Germinal center (tissue), 1 donor: ENCODE measurements at places on chromosomes 6 and 20.
A peak's percentile ranks its signal among the peaks of the same experiment; 100 is the strongest.

DNA sequence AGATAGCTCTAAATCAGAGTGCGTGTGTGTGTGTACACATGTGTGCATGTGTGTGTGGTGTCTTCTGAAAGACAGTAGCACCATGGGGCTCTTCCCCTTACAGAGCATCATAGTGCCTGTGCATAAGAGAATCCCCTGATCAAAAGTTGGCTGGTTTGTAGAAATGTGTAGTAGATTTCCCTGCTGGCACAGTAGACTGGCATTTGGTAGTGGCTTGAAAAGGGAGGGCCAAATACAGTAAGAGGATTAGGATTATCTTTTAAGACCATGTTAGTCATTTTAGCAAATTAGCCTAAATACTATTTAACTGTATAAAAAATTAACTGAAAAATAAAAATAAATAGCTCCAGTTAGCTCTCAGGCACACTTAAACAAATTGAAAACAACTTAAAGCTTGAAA lies 112.6 kb downstream of the B3GAT2 start:
- no peak for DNase-seq

- no peak for DNase-seq
Measured at GRCh38 chr6:99120641-99121040, 172.9 kb upstream of the FBXL4 start.

DNA sequence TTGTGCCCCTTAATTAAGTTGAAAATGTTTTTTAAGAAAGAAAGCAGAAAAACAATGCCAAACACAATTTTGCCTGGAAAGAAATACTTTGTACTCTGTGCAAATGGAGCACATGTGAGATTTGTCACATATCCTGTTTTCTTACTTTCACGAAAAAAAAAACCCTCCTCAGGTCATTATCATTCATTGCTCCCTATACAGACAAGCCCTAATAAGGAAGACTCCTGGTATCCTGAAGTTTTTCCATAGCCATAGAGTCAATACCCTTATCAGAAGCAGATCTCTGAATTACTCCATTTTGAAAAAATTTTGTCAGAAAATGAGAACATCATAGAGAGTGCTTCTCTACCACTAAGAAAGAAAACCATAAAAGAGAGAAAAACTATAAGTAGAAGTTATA lies 14.0 kb upstream of the NT5E start:
- no peak for DNase-seq

GRCh38 chr6:162385980-162386379 lies 341.6 kb downstream of the PRKN start:
- DNase-seq, result no peak

DNA sequence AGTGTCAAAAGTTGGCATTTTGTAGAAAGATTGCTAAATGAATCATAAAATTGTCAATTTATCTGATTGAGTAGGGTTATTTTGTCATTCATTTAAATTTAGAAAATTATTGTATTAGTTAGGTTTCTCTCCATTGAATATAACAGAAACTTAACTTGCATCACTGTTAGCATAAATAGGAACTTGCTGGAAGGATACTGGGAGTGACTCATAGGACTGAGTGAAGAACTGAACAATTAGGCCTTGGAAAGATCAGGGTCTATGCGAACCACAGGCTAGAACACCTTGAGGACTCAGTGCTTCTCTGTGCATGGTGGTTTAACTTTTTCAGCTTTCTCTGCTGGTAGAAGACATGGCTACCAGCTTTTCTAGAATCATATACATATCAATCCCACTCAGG lies 67.7 kb upstream of the IFNGR1 start:
- DNase-seq, result no peak

DNA sequence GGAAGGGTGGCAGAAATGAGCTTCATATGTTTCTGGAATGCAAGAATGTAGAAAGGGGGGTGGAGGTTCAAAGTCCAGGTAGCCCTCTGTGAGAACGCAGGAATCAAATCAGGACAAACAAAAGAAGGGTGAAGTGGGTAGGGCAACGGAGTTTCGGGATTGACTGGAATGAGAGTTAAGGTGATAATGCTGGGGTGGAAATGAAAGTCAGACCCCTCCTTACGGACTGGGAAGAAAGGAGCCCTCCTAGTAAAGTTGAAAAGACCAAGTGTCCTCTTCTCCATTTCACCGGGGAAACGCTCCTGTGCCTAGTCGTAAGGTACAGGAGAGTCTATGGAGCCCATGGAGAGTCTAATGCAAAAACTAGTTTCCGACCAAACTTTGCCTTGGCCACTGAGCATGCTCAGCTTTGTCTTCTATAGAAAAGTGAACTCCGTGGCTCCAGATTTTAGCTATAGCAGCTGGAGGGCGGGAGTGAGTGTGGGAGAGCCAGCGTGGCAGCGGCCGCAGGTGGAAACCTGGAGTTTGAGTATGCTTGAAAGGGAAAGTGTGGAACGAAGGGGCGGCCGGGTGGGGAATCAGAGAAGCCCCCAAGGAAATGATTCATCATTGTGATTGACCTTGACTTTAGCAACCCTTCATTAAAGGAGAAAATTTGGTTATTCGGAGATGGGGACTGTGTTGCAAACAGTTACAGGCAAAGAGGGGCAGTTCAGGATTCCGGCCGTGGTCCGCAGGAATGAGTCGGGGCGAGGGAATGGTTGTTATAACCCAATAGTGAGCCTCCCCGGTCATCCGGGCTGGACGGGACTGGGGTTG lies 1.3 kb upstream of the LRRC1 start:
- peak; percentile 56 for DNase-seq

DNA sequence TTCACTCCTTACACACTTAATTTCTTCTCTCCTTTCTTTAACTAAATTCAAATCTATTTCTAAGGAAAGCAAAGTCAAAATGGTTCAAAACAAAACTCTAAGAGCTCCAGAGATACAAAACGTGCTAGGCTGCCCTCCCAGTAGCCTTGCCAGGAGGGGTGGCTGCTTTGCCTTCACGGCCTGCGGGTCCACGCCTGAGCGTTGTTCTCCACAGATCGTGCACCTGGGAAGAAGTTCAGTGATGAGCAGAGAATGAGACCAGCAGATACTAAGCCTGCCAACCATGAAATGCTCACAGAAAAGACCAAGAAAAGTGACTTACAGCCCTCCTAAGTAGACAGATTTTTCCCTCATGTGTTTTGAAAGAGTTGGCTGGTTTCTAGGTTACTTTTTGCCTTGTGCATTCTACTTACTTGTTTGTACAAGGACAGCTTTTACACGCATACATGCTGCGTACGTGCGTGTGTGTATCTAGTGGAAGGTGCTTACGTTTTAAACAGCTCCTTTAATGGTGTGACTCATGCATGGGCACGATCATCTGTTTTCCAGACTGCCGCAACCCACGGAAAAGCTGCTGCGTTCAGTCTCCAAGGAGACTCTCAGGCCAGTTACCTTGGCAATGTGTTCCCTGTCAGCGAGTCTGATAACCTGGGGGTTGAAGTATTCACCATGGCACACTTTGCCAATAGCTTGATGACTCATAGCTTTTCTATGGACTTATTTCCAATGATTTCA lies 32.4 kb upstream of the PBOV1 start:
- DNase-seq, result no peak

- peak; percentile 63 for DNase-seq
Measured at GRCh38 chr6:143427109-143427817, 23.2 kb downstream of the ADAT2 start.

DNA sequence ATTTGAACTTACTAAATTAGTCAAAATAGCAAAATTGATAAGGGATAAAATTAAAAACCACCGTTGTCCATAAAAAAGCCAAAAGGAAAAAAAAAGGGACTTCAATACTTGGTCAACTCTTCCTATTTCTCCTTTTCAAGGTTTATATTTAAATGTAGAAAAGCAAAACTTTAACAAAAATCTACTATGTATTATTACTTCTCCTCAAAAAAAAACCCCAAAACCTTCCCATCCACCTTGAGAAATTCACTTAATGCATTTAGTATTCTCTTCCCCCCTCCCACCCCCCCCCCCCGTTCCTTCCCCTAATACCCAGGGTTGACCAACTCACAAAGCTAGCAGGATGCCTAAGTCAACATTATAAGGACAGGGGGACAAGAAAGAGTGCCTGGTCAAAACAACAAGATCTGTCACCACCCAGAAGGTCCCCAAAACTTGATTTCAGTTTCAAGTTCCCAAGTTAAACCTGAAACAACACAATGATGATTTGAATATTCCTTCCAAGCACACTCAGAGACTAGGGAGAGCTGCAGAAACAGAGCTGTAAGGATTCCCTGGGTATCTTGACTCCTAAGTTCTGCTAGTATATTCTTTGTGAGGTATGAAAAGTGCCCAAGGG lies 14.6 kb downstream of the GMDS start:
- DNase-seq, result no peak

GRCh38 chr20:60632391-60633262 lies 619.4 kb upstream of the CDH4 start:
- no peak for DNase-seq

- DNase-seq, result no peak
Measured at GRCh38 chr6:84671183-84671582, 93.2 kb downstream of the TBX18 start.

- DNase-seq, result no peak
Measured at GRCh38 chr6:151242420-151242861, 2.7 kb downstream of the AKAP12 start.

- DNase-seq, result no peak
Measured at GRCh38 chr20:43755851-43756250, 29.0 kb upstream of the GTSF1L start.

- DNase-seq, result no peak
Measured at GRCh38 chr6:127914240-127914639, 13.4 kb upstream of the THEMIS start.

- DNase-seq, result no peak
Measured at GRCh38 chr20:56566621-56567020, 33.6 kb downstream of the FAM209B start.

- no peak for DNase-seq
Measured at GRCh38 chr6:63705707-63706106, 70.1 kb downstream of the PHF3 start.

DNA sequence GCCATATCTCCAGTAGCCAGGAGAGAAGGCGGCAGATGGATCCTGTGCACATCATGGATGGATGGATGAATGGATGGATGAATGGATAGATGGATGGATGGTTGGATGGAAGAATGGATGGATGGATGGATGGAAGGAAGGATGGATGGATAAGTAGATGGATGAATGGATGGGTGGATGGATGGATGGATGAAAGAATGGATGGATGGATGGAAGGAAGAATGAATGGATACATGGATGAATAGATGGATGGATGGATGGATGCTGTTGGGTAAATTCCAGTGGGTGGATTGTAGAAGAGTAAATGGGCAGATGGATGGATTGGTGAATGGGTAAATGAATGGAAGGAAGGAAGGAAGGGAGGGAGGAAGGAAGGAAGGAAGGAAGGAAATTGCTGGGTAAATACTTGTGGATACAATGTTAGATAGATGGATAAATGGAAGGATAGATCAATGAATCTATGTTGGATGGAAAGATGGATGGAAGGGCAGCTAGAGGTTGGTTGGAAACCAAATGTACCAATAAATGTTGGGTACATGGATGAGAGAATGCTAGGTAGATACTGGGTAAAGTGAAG lies 19.5 kb downstream of the PTGIS start:
- no peak for DNase-seq

DNA sequence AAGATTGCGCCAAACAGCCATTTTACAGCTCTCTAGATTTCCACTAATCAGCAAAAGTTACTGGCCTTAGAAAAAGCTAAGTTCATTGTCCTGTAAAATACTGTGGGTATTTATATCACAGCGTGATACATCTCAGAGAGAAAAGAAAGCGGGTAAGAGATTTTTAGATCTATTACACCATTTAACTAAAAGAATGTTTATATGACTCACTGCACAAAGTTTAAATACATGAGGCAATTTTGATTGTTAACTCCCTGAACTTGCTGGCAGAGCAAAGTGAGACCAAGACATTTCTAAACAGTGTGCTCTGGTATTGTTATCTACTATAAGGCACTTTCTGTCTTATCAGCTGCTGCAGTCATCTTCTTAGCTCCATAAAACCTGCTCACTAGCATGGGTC lies 314.3 kb downstream of the EPHA7 start:
- DNase-seq, result no peak

DNA sequence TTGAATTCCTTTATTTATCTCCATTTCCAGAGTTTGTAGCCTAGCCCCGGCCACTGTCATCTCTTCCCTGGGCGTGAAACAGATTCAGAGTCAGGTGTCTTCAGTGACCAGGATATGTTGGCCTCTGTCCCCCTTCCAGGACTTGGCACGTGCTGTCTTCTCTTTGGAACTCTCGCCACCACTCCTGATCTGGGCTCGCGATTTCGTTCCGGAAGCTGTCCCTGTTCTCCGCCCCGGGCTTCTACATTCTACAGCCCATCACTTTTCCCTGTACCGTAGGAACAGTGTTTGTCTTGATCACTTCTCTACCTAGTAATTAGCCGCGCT lies 739 bp downstream of the GSS start:
- no peak for DNase-seq
